ENCODE measurements at places on chromosomes 5 and 9.
A peak's percentile ranks its signal among the peaks of the same experiment; 100 is the strongest.

DNA sequence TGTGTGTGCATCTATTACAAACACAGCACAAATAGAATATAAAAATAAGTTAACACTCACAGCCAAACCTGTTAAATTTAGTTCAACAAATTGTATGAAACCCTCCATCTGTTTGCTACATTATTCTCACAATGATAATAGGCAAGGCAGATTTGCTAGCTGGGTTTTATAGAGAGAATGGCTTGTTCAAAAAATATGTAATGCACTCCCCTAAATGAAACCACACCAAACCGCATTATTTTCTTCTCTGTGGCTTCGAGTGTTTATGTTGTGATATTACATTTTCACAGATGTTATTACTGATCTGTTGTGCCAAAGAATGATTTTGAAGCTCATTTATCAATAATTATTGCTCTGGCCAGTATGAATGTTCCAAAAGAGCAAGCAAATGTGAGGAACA is 92.9 kb downstream of the SPATA31D1 start:
- DNase-seq, result no peak

DNA sequence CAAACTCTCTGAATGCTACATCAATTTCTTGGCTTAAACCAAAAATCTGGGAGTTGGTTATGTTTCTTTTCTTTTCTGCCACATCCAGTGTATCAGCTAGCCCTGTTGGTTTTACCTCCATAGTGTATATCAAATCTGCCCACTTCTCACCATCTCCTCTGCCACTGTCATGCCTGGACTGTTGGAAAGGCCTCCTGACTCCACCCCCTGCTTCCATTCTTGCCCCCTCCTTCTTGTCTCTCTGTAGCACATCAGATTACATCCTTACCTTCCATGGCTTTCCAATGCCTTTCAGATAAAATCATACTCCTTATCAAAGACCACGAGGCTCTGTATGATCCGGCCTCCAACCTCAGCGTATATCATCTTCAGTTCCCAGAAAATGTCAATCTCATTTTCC is 35.4 kb downstream of the STXBP1 start:
- no peak for DNase-seq

DNA sequence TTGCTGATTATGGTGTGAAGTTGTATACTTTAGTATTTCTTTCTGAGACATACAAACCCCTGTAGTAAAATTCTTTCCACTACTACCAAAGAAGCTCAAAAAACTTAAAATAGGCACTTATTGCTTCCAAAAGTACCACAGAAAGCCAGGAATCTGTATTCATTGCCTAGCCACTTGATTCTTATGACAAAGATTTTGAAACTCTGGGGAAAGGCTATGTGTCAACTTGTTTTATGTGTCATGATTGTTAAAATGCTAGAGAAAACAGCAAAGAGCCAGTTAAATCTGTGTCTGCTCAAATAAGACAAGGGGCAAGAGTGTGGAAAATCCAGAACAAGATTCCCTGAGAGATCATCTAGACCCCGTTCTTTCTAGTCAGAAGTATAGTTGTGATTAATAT is 6.0 kb downstream of the KIF2A start:
- DNase-seq, result no peak

- DNase-seq, result no peak
Measured at GRCh38 chr9:68804911-68805889, 100.2 kb downstream of the PIP5K1B start.

DNA sequence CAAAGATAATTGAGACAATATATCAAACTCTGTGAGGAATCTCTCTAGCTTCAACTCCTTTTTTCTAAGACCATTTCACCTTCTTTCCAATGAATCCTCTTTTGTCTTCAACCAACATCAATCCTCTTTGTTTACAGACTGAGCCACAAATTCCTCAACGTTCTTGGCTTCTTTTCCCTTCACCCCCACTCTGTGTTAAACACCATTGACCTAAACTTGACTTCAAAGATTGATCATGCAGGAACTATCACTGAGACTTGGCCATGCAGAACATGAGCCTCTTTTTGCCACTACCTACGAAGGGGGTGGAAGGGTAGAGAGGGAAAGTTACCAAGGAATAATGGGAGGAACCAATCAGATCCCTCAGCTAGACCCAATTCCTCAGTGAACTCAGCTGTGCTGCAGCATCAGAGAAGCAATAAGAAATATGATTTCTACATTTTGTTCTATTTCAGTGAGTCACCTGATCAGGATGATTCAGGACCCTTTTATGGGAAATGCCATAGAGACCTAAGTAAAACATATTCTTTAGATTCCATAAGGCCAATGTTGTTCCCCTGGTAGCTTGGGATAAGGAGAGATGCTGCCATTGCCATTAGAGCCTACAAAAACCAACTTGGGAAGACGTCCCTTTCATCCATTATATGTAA is 187.7 kb upstream of the RGMB start:
- DNase-seq, result no peak

DNA sequence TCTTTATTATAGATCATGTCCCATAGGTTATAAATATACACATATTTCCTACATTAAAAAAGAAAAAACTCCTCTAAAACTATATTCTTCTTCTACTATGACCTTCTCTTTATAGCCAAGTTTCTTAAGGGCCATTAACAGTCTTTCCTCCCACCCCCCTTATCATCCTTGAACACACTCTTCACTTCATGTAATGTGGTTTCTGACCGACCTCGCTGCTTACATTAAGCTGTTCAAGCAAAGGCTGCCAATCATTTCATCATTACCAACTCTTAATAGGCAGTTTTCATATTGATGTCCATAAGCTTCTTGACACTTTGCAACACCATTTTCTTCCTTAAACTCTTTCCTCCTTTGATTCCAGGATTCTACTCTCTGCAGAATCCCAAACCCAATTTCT is 283.0 kb upstream of the PCSK5 start:
- no peak for DNase-seq

- no peak for DNase-seq
Measured at GRCh38 chr9:132776268-132776667, 101.8 kb downstream of the AK8 start.

DNA sequence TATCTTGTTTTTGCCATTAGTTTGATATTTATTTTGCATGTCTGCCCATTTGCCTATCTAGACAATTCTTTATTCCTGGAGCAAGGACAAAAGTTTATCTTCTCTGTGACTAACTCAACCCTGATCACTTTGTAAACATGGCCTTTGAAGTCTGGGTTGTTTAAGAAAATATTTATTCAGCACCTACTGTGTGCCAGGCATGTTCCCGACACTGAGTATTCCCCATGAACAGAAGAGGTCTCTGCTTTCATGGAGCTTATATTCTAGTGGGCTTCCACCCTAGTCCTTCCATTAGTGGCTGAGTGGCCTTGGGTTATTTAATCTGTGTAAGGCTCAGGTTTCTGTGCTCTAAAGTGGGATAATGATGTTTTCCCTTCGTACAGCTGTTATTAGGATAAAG is 49.7 kb downstream of the SEMA6A start:
- no peak for DNase-seq

- no peak for DNase-seq
Measured at GRCh38 chr9:8730618-8731017, 931.0 kb upstream of the DMAC1 start.

GRCh38 chr5:43635374-43635773 is 32.4 kb downstream of the NNT start:
- DNase-seq, result no peak

- DNase-seq, result no peak
Measured at GRCh38 chr5:133967698-133968203, 674 bp downstream of the C5orf15 start.

GRCh38 chr5:107917983-107918382 is 247.2 kb upstream of the EFNA5 start:
- DNase-seq, result no peak

DNA sequence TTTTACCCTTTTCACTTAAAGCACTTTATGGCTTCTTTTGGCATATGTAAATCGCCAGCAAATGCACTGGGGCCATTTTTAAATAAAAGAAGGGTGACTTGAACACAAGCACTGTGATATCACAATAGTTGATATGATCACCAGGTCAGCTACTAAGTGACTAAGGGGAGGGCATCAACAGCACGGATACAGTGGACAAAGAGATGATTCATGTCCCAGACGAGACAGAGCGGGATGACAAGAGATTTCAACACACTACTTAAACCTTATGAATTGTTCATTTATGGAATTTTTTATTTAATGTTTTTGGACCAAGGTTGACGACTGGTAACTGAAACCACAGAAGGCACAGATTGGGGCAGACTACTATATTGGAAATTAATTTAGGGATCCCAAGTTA is 54.1 kb downstream of the RORB start:
- no peak for DNase-seq

DNA sequence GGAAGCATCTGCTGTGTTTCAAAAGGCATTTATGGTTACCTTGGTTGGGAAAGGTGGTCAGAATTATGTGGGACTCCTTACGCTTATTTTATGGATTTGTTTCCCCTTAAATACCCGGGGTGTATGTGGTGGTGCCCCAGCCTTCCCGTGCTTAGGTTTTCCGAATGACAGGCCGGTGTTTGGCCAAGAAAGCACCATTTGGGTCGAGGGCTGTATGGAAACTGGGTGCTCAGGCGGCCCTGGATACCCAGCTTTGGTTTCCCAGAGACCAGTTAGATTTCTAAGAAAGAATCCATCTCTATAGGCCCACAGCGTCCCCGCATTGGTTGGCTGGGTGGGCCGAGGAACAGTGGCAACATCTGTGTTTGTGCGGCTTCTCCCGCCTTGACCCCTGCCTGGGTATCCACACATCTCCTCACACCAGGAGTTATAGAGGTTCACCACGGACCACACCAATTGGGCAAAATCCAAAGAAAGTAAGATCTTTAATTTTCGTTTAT is 868 bp downstream of the ARHGEF28 start:
- DNase-seq, result no peak

- no peak for DNase-seq
Measured at GRCh38 chr9:94586316-94586715, 7.3 kb downstream of the FBP2 start.

DNA sequence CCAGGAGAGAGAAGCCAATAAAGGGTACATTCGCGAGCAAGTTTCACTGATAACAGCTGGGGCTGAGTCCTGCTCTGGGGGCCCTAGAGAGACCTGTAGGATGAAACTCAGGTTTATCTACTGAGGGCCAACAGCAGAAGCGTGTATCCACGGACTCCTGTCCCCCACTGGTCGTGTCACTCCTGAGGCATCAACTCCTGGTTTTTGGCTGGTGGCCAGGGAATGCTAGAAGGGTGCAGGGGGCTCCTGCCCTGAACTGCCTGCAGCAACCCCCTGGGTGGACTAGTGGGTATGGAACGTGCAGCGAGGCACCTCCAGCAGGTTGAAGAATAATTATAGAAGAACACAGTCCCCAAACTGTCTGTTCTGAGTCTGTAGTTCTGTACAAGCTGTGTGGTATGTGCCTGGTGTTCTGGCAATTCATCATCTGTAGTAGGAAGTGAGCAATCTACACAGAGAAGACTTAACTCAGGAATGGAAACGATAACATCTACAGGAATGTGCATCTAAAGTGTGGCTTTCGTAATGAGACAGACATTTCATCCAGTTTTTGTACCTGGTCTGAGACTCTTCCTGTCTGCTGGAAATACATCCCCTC is 64.5 kb upstream of the GNA14 start:
- DNase-seq, result no peak

- peak; percentile 13 for DNase-seq
Measured at GRCh38 chr9:135602789-135603481, 36.4 kb downstream of the GLT6D1 start.

- DNase-seq, result no peak
Measured at GRCh38 chr5:135584276-135584675, 5.5 kb upstream of the CXCL14 start.

DNA sequence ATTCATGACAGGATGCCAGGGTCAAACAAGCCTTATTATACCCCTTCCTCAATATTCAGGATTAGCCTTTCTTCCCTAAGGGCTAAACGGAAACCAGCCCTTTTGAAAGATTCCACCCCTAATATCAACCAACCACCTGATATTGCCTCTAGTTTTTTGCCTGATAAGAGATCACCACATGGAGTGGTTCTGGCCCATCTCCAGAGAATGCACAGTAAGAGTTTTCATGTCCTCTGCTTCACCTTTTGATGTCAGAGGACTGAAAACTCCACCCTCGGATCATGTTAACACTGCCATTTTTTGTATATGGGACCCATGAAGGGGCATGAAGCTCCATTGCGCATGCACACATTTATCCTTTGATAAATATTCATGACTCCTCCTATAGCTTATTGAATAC is 5.8 kb upstream of the LNPEP start:
- no peak for DNase-seq

DNA sequence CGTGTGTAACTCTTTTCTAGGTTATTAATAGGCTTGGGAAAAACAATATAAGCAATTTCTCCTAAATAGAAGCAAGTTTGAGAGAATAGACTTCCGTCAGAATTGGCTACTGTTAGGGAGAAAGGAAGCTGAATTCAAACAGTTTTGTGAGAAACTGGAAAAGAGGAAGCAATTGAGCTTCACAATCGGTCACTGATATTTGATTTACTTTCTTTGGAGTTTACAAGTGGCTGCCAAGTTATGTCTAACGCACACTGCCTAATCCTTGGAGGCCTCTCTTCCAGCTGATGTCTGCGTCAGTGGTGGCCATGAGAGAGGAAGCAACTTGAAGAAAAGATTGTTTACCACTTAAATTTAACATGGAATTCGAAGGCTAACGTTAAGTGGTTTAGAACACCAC is 319.5 kb downstream of the ADGRV1 start:
- no peak for DNase-seq

- no peak for DNase-seq
Measured at GRCh38 chr5:174609116-174609515, 115.3 kb upstream of the MSX2 start.

GRCh38 chr5:148776780-148777179 is 49.6 kb upstream of the ADRB2 start:
- DNase-seq, result peak; percentile 8

DNA sequence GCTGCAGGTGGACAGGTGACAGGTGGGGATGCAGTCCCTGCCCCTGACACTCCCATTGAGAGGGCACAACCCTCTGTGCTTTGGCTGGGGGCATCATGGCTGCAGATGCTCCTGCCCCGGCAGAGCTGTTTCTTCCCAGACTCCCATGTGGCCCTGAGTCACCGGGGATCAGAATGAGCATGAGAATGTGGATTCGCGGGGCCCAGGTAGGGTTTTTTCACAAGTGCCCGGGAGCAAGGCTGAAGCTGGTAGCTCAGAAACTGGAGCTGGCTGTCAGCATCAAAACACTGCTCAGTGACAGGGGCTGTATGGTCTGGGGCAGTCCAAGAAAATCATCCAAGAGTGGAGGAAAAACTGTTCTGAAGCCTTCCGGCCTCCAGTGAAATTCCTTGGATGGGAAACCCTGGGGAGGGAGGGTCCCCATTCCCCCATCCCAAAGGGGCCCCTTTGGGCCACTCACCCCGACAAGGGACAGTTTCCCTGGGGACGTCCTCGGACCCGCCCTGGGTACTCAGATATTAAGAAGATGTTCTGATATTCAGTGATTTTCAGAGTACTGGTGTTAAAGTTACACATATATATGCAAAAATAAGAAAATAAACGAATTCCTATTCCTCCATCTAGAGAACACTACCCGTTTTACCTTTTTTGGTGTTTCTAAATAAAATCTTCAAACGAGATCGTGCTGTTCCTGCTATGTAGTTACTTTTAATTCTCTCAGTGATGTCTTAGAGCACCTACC is 120.1 kb upstream of the LPCAT1 start:
- DNase-seq, result no peak

- no peak for DNase-seq
Measured at GRCh38 chr5:71573591-71573990, 13.5 kb upstream of the MCCC2 start.

- no peak for DNase-seq
Measured at GRCh38 chr9:92769286-92769685, 4.7 kb upstream of the BICD2 start.

GRCh38 chr5:160281275-160281674 is 31.1 kb downstream of the CCNJL start:
- DNase-seq, result no peak

- DNase-seq, result no peak
Measured at GRCh38 chr5:132854301-132854700, 12.0 kb downstream of the GDF9 start.

Data from stimulated activated CD8-positive, alpha-beta memory T cell treated with anti-CD3 and anti-CD28 coated beads, Interleukin-7, amount 100 ng/mL, for 4 hours (primary cell).